ENCODE measurements at places on chromosomes 5 and 9.

DNA sequence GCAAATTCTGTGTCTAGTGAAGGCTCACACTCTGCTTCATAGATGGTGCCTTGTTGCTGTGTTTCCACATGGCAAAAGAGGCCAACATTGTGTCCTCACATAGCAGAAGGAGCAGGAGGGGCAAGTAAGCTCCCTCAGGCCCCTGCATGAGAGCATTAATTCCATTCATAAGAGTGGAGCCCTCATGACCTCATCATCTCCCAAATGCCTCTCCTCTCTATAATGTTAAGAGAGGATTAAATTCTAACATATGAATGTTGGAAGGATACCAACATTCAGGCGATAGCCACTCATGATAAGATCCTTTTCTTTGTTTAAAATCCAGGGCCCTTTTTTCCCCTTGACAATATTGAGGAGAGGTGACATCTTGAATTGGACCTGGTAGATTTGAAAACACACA lies 35.2 kb upstream of the PAM start:
- DNase-seq, result no peak

GRCh38 chr9:126389992-126390391 lies 63.4 kb downstream of the MVB12B start:
- no peak for DNase-seq

- no peak for DNase-seq
Observed at GRCh38 chr5:42745426-42745825, 11.2 kb upstream of the CCDC152 start.

- DNase-seq, result no peak
Observed at GRCh38 chr9:87786423-87786822, 60.5 kb downstream of the CTSL start.

GRCh38 chr5:123157791-123158581 lies 68.9 kb downstream of the PRDM6 start:
- DNase-seq, result no peak

DNA sequence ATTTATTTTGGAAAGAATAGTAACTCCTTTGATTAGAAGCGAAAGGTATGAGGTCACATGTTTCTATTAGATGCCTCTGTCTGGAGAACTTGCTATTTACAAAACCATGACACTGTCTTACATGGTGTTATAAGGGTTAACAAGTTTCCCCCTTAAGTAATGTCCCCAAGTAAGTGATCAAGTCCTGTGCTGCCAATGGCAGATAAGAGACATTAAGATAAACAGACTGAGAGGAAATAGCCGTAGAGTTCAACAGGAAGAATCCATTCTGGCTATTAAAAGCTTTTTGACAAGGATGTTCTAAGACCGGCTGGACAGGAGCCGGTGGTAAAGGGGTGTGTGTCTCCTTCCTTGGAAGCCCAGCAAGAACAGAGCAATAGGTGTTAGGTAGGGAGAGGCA lies 257.5 kb downstream of the GADD45G start:
- no peak for DNase-seq

DNA sequence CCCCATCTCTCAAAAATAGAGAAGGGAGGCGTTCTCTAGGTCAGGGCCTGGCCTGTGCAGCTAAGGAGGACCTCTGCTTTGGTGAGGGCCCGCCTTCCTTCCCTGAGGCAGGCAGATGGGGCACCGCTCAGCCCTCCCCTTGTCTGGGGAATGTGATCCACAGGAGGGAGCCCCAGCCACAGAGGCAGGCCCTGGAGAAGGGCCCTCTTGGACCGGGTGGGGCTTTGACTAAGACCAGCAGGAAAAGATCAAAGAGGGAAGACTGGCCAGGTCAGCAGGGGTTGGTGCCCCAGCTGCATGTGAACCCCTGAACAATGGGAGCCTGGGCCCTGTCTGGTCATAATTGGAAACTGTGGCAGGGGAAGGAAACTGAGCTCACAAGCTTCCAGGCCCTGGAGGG lies 21.9 kb downstream of the PTPA start:
- DNase-seq, result no peak

- no peak for DNase-seq
Observed at GRCh38 chr9:128065907-128066712, 1.0 kb downstream of the NAIF1 start.

- no peak for DNase-seq
Observed at GRCh38 chr5:141711687-141712086, 29.7 kb upstream of the ARAP3 start.

DNA sequence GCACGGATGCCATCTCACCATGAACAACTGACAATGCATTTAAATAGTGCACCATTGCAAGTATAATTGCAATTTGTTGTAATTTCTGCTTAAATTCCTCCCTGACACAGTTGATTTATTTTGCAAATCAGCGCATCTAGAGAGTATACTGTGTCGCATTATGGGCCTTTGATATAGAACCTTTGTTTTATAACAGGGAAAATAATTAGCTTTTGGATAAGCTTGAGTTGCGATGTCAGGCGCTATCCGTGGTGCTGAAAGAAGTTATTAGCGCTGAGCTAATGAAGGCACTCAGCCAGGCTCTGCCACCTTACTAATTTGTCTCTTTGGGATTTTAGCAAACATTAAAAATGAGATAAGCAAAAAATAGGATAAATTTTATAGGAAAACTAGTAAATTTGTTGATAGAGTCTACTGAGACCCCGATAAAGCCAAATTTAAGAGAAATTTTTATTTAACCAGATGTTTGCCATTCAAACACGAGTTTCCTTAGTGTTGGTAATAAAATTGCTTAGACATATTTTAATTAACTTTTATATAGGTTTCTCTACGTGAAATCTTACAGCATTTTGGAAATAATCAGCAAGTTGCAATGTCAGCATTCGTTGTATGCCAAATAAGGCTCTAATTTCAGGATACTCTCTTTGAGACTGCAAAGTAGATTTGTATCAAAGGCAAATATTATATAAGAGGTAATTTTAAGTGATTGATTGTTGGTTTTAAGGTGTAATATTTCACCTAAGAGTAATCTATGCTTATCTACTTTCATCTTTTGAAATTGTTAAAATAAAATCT lies 355.5 kb downstream of the TLR4 start:
- no peak for DNase-seq

- DNase-seq, result no peak
Observed at GRCh38 chr5:113031557-113031956, 55.0 kb downstream of the DCP2 start.

- no peak for DNase-seq
Observed at GRCh38 chr5:140227046-140227445, 52.1 kb downstream of the CYSTM1 start.

Measured in CD4-positive, alpha-beta T cell treated with Interleukin-17A for 1 hour (primary cell).